ENCODE measurements at places on chromosomes 3 and 15. TPM values are rescaled to one million over a fixed set of nuclear protein-coding genes. Genes with fewer than 3 reads are reported as not detected.

The CAPN3 gene
- 0.35 TPM for total RNA-seq

The CELSR3 gene
- 2.7 TPM for total RNA-seq

The TRH gene
- total RNA-seq = not detected

The ARHGAP11A gene
- total RNA-seq = 14.1 TPM

The CSTA gene
- not detected for total RNA-seq

The GRK7 gene
- total RNA-seq = 0.05 TPM

The HCLS1 gene
- 0.20 TPM for total RNA-seq

The TRANK1 gene
- 31.1 TPM for total RNA-seq

The GNL3 gene
- 113 TPM for total RNA-seq

DNA sequence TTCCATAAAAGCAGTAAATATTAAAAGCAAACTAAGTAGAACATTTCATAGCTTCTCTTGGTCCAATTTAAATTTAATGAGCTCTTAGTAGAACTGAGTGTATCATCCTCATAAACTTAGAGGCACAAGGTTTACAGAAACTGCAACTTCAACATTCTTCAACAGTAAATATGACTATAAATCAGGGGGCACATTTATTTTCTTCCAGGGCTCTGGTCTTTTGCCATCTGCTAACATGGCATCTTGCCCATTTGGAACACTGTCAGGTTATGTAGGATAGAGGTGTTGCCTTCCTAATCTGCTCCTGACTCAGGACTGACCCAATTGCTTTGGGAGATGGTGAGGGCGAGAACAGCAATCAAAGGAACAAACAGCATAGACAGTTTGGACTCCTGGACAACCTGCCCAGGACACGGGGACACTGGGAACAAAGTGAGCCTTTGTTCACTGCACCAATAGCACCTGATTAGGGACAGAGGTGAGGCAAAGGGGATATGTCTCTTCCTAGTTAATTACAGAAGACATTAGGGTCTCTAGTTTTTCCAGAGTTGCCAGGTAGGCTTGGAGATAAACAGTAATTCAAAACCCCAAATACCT lies 610.2 kb upstream of the ROBO2 start:
- no peak for DNase-seq

- DNase-seq = no peak
These were observed 18.3 kb upstream of the GASK1A start for GRCh38 chr3:42960786-42961185.

DNA sequence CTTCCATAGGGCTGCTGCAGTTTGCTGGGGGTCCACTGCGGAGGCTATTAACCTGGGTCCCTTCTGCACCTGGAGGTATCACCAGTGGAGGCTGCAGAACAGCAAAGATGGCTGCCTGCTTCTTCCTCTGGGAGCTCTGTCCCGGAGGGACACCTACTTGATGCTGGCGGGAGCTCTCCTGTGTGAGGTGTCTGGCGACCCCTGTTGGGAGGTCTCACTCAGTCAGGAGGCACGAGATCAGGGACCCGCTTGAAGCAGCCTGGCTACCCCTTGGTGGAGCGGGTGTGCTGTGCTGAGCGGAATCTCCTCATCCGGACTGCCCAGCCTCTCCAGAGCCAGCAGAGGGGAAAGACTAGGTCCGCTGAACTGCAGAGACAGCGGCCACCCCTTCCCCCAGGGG lies 56.0 kb upstream of the CTXND1 start:
- no peak for DNase-seq

- peak; percentile 93 for DNase-seq
These were observed 70.1 kb downstream of the UQCC5 start for GRCh38 chr3:52606373-52607085.

DNA sequence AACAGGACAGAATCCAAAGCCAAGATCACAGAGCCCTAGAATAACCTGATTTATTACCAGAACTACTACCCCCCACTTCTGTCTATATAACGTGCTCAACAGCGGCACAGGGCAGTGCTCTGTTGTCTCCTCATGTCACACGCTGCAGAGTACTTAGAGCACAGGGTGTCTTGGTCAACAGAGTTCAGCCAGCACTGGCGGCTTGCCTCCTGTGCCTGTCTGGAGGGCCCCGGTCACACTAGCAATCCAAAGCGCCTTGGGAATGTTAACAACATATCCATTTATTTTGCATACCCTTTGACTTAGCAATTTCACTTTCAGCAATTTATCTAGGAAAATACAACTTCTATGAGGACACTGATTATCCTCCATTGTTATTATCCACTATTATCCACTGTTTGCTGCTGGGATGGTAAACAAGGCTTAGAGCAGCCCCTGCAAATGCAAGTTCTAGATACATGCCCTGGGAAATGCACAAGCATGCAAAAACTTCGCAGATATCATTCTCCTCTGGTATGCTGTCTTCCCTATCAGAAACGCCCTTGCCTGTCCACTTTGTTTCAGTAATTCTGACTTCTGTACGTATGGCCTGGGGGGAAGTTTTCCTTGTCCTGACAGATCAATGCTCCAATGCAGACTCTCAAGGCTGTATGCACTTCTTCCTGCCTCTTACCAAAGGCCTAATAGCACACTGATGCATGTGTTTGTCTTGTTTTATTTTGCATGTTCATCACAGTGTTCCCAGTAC lies 86.2 kb upstream of the OCA2 start:
- no peak for DNase-seq

- no peak for DNase-seq
These were observed 48.5 kb downstream of the AMOTL2 start for GRCh38 chr3:134325706-134326105.

- DNase-seq = peak; percentile 95
These were observed 233.3 kb downstream of the OPA1 start for GRCh38 chr3:193826159-193826795.

DNA sequence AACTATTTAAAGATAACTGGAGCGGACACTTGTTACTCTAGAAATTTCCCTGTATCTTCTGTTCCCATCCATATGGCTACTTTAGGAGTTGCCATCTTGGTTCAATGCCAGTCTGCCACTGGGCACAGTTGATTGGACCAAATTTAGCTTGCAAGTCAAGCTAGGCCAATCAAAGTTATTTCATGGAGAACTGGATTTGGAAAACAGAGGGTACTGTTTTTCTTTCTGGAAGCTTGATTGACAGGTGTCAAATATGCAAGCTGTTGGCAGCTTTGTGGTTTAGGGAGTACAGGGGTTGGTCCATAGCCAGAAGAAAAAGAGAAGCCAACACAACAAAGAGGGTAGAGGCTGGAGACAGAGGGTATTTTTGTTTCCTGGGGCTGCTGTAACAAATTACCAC lies 33.4 kb upstream of the KLHL25 start:
- no peak for DNase-seq

GRCh38 chr3:18648868-18649462 lies 223.8 kb upstream of the SATB1 start:
- DNase-seq = no peak

- DNase-seq = no peak
These were observed 169.0 kb upstream of the BCL6 start for GRCh38 chr3:187914231-187914630.

- DNase-seq = peak; percentile 78
These were observed 1.9 kb downstream of the TBC1D2B start for GRCh38 chr15:78075490-78076230.

- no peak for DNase-seq
These were observed 166.8 kb upstream of the LPP start for GRCh38 chr3:187987187-187987586.

- no peak for DNase-seq
These were observed 217.3 kb downstream of the RORA start for GRCh38 chr15:61011576-61012336.

DNA sequence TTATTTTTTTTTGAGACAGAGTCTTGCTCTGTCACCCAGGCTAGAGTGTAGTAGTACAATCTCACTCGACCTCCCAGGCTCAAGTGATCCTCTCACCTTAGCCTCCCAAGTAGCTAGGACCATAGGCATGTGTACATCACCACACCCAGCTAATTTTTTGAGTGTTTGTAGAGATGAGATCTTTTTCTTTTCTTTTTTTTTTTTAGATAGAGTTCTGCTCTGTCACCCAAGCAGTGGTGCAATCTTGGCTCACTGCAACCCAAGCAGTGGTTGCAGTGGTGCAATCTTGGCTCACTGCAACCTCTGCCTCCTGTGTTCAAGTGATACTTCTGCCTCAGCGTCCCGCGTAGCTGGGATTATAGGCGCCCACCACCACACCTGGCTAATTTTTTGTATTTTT lies 5.2 kb downstream of the CEP97 start:
- DNase-seq = no peak

GRCh38 chr15:25582886-25583285 lies 144.1 kb upstream of the UBE3A start:
- DNase-seq = no peak

- no peak for DNase-seq
These were observed 85.6 kb upstream of the LYSMD4 start for GRCh38 chr15:99818872-99819271.

GRCh38 chr3:25573386-25574171 lies 91.1 kb downstream of the TOP2B start:
- DNase-seq = no peak

- DNase-seq = peak; percentile 34
These were observed 1.3 kb downstream of the ZNF710 start for GRCh38 chr15:90002428-90002844.

DNA sequence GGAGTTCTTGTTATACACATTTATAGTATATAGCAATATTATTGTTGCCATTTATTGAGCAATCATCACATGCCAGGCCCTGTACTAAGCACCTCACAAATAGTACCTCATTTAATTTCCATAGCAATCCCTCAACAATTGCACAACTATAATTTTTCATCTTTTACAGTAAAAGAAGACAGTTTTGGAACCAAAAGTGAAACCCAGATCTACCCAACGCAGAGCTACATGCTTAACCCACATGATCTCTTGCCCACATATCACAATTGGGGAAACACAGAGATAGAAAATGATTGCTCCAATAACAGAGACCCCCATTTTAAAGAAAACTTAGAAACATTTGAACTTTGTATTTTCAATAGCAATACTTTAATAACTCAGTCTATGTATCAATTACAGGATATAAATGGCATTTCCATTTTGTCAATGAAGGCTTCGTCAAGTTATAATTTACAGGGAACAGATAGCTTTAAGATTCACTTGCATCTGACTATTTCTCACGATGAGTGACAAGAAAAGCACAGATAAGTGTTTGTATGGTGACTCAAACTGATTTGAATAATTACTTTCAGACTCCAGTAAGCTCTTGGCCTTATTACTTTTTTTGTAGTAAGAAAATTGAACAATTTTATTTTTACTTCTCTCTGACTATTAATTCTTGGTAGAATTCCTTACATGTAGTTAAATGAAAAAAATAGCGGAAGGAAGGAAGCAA lies 38.7 kb upstream of the CCDC50 start:
- peak; percentile 25 for DNase-seq

DNA sequence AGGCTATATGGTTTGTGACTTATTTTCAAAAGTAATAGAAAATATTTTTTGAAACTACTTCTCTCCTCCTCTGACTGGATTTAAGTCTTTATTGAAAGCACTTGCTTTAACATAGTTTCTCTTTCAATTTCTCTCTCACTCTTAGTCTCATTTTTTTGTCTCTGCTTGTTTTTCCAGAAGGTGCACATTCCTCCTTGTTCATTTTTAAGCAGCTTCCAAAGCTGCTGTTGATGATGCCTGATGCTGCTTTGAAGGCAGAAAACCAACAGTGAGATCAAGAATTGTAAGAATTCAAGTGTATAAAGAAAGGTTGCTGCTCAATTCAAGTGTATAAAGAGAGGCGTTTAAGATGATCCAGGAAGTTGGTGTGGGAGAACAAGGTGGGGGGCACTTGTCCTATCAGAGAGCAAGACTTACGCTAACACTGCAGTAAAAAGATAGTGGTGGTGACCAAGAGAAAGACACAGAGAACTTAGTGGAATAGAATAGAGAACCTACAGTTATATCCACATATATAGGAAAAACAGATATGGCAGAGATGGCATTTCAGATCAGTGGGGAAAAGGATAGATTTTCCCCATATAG lies 12.1 kb downstream of the NR2C2 start:
- DNase-seq = no peak

DNA sequence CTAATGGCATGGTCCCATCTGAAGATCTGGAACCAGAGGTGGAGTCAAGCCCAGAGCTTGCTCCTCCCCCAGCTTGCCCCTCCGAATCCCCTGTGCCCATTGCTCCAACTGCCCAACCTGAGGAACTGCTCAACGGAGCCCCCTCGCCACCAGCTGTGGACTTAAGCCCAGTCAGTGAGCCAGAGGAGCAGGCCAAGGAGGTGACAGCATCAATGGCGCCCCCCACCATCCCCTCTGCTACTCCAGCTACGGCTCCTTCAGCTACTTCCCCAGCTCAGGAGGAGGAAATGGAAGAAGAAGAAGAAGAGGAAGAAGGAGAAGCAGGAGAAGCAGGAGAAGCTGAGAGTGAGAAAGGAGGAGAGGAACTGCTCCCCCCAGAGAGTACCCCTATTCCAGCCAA lies 7.3 kb downstream of the EIF4G1 start:
- no peak for DNase-seq

GRCh38 chr15:78977591-78978347 lies 32.9 kb upstream of the CTSH start:
- DNase-seq = no peak

DNA sequence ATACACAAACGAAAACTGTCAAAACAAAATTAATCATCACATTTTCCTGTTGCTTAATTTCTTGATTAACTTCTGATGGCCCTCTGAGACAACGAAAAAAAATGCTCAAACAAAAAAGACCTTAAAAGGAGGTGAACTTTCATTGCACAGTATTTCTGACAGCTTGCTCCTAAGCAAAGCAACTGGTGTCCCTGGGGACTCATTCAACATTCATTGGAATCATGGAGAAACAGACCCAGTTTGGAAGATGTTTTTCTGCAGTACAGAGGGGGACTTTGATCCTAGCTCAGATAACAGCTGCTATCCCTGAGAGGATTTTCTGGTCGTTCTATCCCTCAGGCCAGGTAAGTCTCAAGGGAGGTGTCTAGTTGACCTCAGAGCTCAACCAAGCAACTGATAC lies 378.7 kb upstream of the ATP11B start:
- no peak for DNase-seq

- DNase-seq = no peak
These were observed 2.9 kb downstream of the CCRL2 start for GRCh38 chr3:46409739-46410489.

- DNase-seq = no peak
These were observed 291.8 kb downstream of the XXYLT1 start for GRCh38 chr3:194979173-194979572.

DNA sequence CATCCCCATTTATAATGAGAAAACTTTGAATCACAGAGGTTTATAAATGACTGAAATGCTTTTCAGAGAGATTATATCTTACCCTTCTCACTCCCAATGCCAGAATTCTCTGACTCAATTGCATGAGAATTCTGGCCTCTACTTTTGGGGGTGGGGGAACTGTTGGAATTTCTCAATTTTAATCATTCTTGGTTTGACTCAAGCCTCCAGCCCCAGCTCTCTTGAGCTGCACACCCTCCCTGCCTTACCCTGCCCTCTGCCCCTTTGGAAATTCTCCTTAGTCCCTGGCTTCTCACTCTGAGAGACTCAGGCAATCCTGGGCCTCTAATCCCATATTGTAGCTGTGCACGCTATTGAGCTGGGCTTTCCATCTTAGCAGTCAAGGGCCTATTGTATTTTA lies 44.2 kb downstream of the ZNF589 start:
- no peak for DNase-seq

DNA sequence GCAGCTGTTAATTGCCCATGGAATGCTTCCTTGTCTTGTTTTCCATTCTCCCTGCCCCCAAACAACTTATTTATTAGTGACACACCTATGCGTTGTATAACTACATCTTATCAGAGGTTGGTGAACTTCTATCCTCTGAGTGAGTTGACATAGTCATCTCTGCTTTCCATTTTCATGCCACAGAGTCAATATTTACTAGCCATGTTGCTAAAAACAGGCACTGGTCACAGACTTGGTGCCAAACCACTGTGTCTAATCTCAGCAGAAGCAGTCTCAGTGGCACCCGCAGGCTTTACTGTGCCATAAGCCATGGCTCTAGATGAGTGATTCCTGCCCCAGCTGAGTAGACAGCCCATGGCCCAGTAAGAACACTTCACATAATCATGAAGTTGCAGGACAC lies 26.5 kb downstream of the DAPK2 start:
- peak; percentile 81 for DNase-seq

Measured in renal cortical epithelial cell (primary cell).